ENCODE measurements at places on chromosomes 5 and 9.

DNA sequence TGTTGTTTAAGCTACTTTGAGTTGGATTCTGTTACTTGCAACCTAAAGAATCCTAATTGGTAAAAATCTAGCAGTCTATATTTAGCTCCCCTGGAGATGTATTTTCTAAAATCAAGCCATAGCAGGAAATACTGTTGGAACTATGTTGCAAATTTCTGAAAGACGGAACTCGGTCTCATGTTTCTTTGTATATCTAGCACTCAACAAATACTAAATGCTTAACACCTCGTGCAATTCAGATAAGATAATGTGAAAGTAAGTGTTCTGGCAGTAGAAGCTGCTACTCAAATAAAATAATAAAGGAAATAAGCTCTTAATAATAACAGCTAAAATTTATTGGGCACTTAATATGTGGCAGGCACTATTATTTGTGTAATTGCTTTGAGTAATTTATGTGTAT is 10.9 kb upstream of the PRELID2 start:
- DNase-seq: no peak
- no peaks in the 10 kb centered on the region for H3K4me1 ChIP-seq
- no peak overlapping the region for H3K27ac ChIP-seq
- no peak overlapping the region for H3K4me3 ChIP-seq

DNA sequence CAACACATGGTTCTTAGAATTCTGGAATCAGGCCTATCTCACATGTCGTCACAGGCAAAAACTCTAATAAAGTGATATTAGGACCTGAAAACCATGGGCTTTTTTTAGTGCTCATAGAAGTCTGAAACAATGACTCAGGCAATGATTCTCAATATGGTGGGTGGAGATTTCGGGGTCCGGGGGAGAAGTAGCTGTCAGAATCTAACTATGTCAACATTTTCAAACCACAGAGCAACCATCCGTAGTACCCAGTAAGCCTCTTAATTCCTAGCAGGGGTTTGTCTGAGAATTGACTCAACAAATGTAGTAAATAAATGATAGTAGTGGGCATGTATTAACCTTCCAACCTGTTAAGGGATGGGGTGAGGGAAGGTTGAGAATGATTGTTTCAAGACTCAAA is 2.6 kb downstream of the AMACR start:
- peaks cover 13% of the 10 kb centered on the region for H3K4me1 ChIP-seq
- H3K27ac ChIP-seq: no peak overlapping the region
- no peak for DNase-seq
- peaks cover 10% of the 10 kb centered on the region for H3K36me3 ChIP-seq
- no peaks in the 10 kb centered on the region for H3K27me3 ChIP-seq

GRCh38 chr9:130446101-130446861 is 1.5 kb downstream of the ASS1 start:
- DNase-seq: no peak
- H3K4me3 ChIP-seq: no peak overlapping the region
- H3K27ac ChIP-seq: no peak overlapping the region
- H3K4me1 ChIP-seq: no peaks in the 10 kb centered on the region
- peaks cover 3% of the 10 kb centered on the region for H3K27me3 ChIP-seq

DNA sequence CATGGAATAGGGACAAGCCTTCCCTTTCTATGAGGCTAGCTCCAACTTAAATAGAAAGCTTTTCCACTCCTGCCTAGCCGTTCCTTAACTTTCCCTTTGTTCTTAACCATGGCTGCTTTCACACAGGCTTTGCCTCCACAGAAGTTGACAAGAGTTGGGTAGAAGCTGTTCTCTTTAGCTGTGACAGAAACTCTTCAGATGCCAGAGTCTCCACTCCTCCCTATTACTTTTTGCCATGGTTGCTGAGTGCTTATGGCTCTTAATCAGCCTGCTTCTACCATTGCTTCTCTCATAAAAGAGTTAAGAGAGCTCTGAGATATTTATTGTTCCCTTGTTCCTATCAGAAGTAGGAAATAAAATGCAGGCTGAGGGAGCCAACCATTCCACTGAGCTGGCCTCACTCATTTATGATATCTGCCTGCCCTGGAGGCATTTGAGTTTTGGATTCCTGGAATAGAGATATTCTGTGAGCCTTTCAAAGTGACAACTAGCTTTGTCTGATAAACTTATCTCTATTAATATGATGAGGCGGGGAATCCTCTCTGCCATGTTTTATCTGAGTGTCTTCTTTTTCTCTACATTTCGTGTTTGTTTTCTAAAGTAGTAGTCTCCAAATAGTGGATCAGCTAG is 162.6 kb downstream of the DMAC1 start:
- H3K27me3 ChIP-seq: no peaks in the 10 kb centered on the region
- H3K27ac ChIP-seq: no peak overlapping the region
- H3K4me1 ChIP-seq: no peaks in the 10 kb centered on the region
- no peaks in the 10 kb centered on the region for H3K36me3 ChIP-seq

- no peaks in the 10 kb centered on the region for H3K27me3 ChIP-seq
- no peak for DNase-seq
- H3K27ac ChIP-seq: no peak overlapping the region
- H3K36me3 ChIP-seq: no peaks in the 10 kb centered on the region
- no peaks in the 10 kb centered on the region for H3K4me1 ChIP-seq
These were observed 121.4 kb upstream of the C6 start for GRCh38 chr5:41334758-41335157.

DNA sequence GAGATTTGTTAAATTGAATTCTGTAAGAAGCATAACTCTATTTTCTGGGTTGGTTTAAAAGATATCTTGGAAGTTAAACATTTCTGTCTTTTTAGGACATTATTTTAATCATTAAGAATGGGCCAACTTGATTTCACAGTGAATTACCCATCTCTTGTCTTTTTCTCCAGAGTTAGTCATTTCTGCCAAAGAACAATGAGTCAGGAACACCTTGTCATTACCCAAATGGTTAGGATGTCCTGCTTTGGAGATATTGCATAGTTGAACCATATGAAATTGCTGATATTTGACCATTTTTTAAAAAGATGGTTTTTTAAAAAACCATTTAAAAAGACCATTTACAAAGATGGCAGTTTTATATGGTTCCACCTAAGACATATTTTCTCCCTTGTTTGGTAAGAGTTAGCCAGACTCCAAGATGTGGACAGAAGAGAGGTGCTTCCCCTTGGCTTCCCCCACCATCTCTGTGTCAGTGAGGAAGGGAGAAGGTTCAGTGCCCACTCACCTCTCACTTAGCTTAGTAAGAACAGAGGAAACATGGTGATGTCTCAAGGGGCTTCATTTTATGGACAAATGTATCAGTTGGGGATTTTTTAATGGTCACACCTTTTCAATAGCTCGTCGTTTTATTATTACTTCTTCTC is 103.0 kb downstream of the PCSK1 start:
- no peak for DNase-seq
- H3K4me1 ChIP-seq: no peaks in the 10 kb centered on the region
- no peak overlapping the region for H3K4me3 ChIP-seq
- no peaks in the 10 kb centered on the region for H3K27me3 ChIP-seq

DNA sequence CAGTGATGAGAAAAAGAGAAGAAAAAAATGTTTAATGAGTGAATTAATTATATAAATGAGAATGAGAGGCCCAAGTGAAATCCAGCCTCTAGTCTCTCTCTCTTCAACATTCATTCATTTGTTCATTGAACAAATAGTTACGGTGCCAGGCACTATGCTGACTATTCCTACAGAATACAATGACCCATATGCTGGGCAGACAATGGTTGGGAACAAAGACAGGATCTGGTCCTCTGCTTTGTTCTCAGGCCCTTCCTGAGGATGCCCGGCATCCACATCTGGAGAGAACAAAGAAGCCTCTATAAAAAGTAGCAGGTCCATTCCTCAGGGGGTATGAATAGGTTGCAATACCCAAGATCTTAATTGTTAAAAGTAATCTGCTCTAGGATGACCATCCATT is 6.9 kb downstream of the ADAM19 start:
- no peak overlapping the region for H3K4me3 ChIP-seq
- no peaks in the 10 kb centered on the region for H3K36me3 ChIP-seq
- DNase-seq: no peak
- no peak overlapping the region for H3K27ac ChIP-seq
- peaks cover 15% of the 10 kb centered on the region for H3K4me1 ChIP-seq

DNA sequence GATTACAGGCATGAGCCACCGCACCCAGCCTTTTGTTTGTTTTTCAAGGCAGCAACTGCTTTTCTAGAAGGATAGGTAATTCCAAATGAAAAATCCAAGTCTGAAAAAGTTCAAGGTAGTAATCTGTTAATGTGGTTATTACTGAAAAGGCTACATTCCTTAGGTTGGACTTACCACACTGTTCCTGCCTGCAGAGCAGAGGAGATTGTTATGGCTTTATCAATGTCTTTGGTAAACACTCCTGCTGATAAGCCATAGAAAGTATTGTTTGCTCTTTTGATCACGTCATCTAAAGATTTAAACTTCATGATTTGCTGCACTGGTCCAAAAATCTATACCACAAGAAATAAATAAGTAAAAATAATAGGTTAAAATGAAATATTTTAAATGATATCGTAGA is 43.4 kb downstream of the ALDH1A1 start:
- H3K4me3 ChIP-seq: no peak overlapping the region
- no peaks in the 10 kb centered on the region for H3K36me3 ChIP-seq
- H3K27me3 ChIP-seq: no peaks in the 10 kb centered on the region
- no peaks in the 10 kb centered on the region for H3K4me1 ChIP-seq
- no peak overlapping the region for H3K27ac ChIP-seq

DNA sequence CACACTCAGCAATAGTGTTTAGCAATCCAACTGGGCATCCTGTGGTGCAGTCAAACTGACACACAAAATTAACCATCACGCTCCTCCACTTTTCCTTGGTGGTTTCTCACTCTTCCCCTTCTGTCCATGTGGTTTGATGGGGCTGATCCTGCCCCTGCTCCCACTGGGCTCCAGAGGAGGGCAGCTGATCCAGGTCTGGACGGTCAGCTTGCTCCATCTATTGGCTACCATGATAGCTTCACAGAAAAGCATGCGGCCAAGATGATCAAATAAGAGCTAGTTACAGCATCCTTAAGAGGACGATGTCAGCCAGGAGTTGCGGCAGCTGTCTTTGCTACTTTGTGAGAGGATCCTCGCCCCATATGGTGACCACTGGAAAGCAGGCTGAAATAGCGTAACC is 29.6 kb upstream of the RANBP17 start:
- no peak overlapping the region for H3K4me3 ChIP-seq
- H3K27me3 ChIP-seq: no peaks in the 10 kb centered on the region
- DNase-seq: no peak

All from CD8-positive, alpha-beta memory T cell (primary cell).